ENCODE measurements at places on chromosomes 7 and 10.

GRCh38 chr10:97278491-97278989 is 13.9 kb downstream of the ARHGAP19 start:
- no peak for DNase-seq

DNA sequence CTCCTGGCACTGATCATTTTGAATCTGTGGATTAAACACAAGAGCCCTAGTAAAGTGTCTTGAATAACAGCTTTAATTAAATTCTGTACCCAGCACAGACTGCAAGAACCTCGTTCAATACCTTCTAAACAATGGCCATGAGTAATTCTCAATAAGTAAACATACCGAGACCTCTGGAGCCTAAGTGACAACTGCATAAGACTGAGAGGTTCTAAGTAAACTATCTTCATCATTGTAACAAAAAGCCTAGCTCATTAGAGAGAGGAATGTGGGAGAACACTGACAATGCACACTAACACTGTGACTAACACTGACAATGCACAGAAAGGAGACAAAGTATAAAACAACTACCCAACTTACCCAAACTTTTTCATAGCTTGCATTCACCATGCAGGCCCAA is 117.4 kb downstream of the ELAPOR2 start:
- DNase-seq = no peak

- DNase-seq = no peak
Observed at GRCh38 chr10:132705173-132705572, 80.8 kb downstream of the NKX6-2 start.

DNA sequence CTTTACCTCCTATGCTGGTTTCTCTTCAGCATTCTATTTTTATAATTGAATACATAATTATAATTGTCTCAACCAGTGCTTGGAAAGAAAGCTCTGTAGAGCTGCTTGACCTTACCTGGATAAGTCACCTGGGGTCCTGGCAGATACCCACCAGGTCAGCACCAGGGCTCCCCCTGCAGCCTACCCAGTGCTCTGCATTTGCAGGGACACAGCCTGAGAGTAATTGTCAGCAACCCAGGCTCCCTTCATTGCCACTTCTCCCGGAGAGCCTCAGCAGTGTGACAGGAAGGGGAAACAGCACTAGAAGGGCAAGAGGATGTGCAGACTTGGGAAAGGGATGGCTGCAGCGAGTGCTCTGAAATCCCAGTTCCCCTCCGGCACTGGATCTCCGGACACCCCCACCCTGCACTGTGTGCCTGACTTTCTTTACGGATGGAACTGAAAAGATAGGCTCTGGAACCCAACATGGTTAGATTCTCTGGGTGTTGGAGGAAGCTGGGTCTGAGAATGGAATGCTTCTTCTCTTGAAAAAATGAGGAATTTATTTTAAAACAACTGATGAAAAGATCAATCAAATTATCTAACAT is 11.4 kb upstream of the PAX4 start:
- DNase-seq = no peak

DNA sequence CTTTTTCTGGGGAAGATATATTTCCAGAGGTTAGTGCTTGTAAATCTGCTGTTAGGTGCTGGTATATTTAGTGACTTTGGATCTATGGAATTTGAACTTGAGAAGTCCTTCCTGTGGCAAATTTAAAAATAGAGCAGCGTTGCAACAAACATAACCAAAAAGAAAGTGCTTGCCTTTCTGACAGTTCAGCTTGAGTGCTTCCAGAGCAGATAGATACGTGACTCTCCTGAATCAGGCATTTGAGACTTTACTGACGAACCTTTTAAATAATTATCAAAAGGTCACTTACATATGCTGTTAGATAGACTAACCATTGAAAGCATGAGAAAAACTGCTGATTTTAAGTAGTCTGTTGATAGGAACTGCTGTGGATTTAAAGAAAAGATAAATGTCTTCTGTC is 387.5 kb upstream of the LRRTM3 start:
- DNase-seq = no peak

GRCh38 chr7:100390286-100391009 is 17.2 kb downstream of the PILRA start:
- no peak for DNase-seq

- DNase-seq = no peak
Observed at GRCh38 chr7:98840722-98841121, 29.1 kb downstream of the TMEM130 start.

Data from right hindlimb (tissue), 1 donor.